AG08395 (cell line): ENCODE measurements at places on chromosomes 4 and X.

DNA sequence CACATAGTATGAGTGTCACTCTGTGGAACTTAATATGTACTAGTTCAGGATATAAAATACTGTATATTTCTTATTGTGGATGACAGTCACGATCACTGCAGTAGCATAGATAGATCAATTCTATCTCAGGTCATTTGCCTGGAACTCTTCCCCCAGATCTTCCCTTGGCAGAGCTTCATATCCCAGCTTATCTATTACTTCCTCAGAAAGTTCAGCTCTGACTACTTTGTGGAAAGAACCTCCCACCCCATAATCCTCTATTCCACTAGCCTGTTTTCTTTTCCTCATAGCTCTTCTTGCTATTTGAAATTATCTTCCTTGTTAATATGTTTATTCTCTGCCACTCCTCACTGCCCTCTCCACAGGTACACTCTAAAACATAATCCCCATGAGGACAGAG, 10.9 kb downstream of the FAM241A start:
- DNase-seq: no peak

DNA sequence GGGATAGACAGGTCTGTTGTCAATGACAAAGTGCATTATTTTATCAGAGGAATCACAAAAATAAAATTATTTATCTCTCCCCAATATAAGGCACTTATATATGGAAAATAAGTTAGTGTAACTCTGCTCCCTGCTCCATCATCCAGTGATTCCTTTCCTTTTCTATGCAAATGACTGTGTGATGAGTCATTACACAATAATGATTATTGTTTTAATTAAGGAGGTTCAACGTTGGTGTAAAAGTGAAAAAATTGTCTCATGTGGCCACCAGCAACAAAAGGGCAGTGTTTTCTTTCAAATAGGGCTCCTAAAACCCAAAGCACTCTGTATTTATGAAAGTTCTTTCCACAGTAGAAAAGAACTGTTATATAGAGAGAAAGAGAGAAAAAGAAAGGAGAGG, 16.7 kb downstream of the SLC7A11 start:
- DNase-seq: peak; percentile 21

GRCh38 chrX:45803383-45803921, 602.8 kb upstream of the DIPK2B start:
- peak; percentile 76 for DNase-seq

DNA sequence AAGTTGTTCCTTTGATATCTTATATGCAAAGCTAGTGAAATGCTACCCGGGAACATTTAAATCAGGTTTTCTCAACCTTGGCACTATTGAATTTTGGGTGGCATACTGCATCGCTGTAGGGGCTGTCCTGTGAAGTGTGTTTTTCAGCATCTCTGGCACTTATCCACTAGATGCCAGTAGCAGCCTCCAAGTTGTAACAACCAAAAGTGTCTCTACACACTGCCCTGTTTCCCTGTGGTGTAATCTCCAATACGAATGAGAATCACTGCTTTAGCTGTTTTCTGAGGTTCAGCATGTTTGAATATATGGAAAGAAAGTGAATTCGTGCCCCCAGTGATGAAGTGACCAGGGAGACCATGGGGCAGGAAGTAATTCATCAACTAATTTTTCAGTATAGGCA, 551.6 kb upstream of the PRKX start:
- DNase-seq: no peak
